ENCODE measurements at places on chromosomes 3 and 15. TPM values are rescaled to one million over a fixed set of nuclear protein-coding genes. Genes with fewer than 3 reads are reported as not detected.

The ACTRT3 gene
- 3.3 TPM for total RNA-seq

The SCG5 gene
- 14.7 TPM for total RNA-seq

The COL6A5 gene
- 0.05 TPM for total RNA-seq

The TEX55 gene
- total RNA-seq: not detected

The RLBP1 gene
- not detected for total RNA-seq

The WDR93 gene
- not detected for total RNA-seq

The PTX3 gene
- total RNA-seq: 3.0 TPM

The SCN5A gene
- 2.3 TPM for total RNA-seq

The DENND4A gene
- total RNA-seq: 15.8 TPM

The FAM3D gene
- total RNA-seq: not detected

The NR2F2 gene
- total RNA-seq: 59.0 TPM

The KBTBD12 gene
- total RNA-seq: not detected

The EPHB1 gene
- 4.1 TPM for total RNA-seq

The RARB gene
- 0.29 TPM for total RNA-seq

The CMSS1 gene
- total RNA-seq: 12.5 TPM

The SATB1 gene
- total RNA-seq: 18.0 TPM

All from astrocyte (in vitro differentiated cells and primary cell).